ENCODE measurements at places on chromosomes 11 and 22.
A peak's percentile ranks its signal among the peaks of the same experiment; 100 is the strongest.

DNA sequence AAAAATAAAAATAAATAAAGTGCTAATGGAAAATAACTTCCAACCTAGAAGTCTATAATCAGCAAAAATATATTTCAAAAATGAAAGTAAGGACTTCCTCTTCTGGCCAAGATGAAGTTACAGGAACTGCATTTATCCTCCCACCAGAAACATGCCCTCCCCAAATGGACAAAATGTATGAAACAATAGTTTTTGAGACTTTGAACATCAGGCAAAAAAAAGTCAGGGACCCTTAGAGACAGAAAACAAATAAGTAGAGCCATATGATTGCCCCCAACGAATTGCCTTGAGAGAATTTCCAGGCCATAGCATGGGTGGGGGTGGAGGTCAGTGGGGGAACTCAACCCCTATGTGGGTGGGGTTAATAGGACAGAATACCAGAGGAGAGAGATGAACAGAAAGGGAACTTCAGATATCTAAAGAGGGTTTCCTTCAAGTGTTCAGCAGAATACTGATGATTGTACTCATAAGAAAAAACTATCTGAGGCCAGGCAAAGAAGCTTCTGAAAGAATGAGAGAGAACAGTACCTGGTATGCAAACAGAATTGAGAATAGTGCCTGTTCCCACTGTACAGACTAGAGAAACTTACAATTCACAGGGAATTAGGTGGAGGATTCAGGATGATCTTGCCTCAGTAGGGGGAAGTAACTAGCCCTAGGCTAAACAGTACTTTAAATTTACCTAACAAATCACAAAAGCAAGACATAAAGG lies 26.6 kb upstream of the IL10RA start:
- no peak for DNase-seq

GRCh38 chr11:131666617-131667016 lies 296.2 kb downstream of the NTM start:
- DNase-seq: no peak

DNA sequence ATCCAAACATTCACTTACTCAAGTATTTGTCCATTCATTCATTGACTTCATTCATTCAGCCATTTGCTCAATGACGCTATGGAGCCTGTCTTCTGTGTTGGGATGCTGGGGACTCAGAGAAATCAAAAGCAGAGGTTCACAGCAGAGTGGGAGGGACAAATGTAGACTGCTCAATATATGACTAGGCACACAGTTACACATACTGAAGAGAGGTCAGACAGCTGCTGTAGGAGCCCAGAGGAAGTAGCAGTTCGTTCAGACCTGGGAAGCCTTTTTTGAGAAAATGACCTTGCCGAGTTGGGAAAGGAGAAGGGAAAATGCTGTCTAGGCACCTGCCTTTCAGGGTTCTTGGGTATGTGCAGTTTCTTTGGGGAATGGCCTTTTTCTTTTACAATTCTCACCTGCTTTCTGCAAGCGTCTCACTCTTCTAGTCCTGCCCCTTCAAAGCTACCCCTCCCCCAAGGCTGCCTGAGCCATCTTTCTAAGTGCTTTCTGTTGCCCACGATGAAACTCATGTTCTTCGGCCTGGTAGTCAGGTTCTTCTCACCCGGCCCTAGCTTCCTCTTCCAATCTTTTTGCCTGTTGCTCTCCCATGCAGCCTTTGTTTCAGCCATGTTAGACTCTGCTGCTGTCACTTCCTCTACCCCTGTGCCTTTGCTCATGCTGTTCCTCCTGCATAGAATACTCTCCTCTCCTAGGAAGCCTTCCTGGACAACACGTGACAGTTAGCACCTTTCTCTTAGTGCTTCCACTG lies 4.2 kb upstream of the UVRAG start:
- DNase-seq: no peak

- DNase-seq: peak; percentile 67
Measured at GRCh38 chr11:35030716-35031213, 108.2 kb upstream of the CD44 start.

- DNase-seq: peak; percentile 35
Measured at GRCh38 chr22:26658671-26659478, 1.5 kb downstream of the MIAT start.

GRCh38 chr11:55652560-55652959 lies 4.4 kb downstream of the OR4S2 start:
- DNase-seq: no peak

GRCh38 chr22:27842669-27843431 lies 41.3 kb upstream of the MN1 start:
- no peak for DNase-seq

Data from bone marrow (tissue), 2 donors.